EL (cell line): ENCODE measurements at places on chromosomes 7 and 10.

DNA sequence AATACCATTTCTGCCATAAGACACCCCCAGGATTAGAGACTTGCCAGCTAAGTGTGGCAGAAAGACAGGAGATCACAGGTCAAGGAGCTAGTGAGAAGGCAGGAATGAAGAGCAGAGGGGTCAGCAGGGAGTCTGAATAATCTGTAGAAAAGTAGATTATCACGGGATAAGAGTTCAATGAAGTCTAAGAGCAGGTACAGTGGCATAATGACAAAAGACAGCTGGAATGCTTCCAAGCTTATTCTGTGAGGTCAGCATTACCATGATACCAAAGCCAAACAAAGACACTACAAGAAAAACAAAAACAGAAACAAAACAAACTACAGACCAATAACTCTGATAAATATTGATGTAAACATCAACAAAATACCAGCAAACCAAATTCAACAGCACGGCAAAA, 20.8 kb downstream of the PILRA start:
- no peak for DNase-seq

DNA sequence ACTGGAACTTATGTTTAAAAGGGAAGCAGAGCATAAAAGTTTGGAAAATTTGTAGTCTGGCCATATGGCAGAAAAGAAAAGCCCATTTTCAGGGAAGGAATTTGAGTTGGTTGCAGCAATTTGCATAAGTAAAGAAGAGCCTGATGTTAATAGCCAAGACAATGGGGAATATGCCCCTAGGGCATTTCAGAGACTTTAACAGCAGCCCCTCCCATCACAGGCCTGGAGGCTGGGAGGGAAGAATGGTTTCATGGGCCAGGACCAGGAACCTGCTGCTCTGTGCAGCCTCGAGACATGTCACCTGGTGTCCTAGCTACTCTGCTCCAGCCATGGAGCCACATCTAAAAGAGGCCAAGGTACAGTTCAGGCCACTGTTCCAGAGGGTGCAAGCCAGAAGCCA, 35.3 kb downstream of the HTR7 start:
- no peak for DNase-seq

- DNase-seq, result no peak
These were observed 42.9 kb downstream of the PAX2 start for GRCh38 chr10:100788002-100788903.

DNA sequence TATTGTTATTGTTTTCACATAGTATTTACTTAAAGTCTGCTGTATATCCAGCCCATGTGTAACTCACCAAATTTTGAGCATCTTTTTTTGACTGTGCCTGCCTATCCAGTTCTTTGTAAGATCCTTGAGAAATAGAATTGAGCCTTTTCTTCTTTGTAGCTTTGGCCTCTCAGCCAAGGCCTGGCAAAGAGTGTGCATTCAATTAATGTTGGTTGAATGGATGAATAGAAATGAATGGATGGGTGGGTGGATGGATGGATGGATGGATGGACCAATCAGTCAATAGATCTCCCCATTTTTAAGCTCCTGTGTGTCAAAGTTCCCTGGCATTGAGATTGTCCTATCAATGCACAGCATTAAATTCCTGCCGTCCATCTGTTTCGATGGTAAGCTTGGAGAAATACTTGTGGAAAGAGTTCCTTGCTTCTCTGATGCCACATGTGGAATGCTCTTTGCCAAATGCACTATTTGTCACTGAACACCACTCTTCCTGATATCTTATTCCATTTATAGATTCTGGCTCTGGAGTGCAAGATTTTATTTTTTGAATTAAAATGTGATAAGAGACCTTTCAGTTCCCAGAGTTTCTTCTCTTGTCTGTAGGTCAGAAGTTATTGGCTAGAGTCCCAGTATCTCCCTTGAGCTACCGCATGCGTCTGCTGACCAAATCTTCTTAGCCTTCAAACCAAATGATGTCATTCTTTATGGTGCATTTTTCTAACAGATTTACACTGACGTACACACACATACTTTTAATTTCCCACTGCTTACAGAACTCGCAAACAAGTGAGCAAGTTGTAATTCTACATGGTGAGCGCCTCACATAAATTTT, 20.7 kb upstream of the ADRB1 start:
- DNase-seq, result peak; percentile 47

- DNase-seq, result no peak
These were observed 45.8 kb upstream of the LYZL1 start for GRCh38 chr10:29243066-29243465.

DNA sequence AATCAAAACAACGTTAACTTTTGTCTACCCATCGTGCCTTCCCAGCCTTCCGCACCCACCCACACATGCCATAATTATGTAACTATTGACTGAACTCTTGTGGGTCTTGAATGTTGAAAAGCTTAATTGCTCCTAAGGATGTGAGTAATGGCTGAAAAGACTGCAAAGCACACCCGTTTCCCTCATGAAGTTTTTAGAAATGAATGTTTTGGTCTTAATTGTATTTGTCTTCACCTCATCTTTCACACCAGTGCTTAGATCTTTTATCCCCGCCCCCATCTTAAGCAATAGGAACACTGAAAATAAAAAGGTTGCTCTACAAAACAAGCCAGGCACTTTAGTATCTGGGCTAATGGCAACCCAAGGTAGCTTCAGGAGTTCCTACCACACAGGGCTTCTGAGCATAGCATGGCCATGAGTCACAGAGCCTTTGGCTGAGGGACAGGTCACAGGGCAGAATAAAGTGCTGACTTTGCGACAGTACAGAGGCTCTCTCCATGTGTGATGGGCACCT, 690.5 kb downstream of the PARD3 start:
- DNase-seq, result peak; percentile 88

GRCh38 chr10:69057261-69057950, 30.5 kb upstream of the SRGN start:
- DNase-seq, result no peak

- peak; percentile 94 for DNase-seq
These were observed 2.3 kb downstream of the KLF6 start for GRCh38 chr10:3782451-3783315.

DNA sequence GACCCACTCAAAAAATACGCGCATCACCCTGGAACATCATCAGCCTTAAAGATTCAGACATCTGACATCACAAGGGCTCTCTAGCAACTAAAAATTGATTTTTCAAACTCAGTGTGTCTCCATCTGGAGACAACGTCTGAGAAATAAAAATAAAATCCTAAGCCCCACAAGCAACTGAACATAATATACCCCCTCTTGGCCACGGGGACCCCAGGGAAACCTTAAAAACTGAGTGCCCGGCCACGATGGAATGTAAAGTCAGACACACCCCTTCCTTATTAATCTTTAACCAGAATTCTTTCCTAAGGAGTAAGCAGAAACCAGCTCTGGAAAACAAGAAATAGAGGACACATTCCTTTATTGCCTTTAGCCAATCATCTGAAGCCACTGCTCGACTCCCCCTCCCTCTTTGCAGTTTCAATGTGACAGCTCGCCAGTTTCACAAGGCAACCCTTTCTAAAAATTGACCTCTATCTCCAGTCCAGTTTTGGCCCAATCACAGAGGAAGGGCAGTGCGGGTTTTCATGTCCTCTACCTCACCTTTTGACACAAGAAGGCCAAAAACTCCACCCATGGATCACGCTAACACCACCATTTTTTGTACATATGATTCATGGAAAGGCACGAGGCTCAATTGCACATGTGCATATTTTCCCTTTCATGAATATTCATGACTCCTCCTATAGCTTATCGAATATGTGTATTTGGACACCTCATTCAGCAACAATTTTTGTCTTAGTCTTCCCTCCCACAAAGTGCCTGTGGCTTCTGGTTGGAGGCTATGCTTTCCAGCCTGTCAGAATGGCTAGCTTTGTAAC, 24.2 kb downstream of the IFIT3 start:
- peak; percentile 98 for DNase-seq

GRCh38 chr10:79444199-79445119, 965 bp downstream of the ZCCHC24 start:
- peak; percentile 75 for DNase-seq

DNA sequence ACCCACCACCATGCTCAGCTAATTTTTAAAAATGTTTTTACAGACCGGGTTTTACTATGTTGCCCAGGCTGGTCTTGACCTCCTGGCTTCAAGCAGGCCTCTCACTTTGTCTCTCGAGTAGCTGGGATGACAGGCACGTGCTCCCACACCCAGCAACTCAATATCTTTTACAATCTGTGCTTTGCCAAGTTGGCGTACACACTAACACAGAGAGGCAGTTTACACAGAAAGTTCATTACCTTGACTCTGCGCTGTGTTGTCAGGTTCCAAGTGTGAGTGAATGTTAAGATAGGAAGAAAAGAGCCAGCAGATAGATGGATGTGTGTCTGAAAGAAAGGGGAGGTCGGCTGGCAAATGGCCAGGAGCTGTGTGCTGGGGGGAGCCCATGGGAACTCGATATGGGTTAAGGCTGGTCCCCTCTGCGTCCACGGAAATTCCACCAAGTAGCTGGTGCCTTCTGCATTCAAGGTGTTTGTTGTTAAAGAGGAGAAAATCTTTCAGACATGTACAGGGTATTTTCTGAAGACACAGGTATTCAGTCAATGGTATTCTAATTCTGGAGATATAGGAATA, 299.8 kb downstream of the CAMK1D start:
- no peak for DNase-seq

- no peak for DNase-seq
These were observed 170.1 kb downstream of the GATA3 start for GRCh38 chr10:8224591-8224990.

DNA sequence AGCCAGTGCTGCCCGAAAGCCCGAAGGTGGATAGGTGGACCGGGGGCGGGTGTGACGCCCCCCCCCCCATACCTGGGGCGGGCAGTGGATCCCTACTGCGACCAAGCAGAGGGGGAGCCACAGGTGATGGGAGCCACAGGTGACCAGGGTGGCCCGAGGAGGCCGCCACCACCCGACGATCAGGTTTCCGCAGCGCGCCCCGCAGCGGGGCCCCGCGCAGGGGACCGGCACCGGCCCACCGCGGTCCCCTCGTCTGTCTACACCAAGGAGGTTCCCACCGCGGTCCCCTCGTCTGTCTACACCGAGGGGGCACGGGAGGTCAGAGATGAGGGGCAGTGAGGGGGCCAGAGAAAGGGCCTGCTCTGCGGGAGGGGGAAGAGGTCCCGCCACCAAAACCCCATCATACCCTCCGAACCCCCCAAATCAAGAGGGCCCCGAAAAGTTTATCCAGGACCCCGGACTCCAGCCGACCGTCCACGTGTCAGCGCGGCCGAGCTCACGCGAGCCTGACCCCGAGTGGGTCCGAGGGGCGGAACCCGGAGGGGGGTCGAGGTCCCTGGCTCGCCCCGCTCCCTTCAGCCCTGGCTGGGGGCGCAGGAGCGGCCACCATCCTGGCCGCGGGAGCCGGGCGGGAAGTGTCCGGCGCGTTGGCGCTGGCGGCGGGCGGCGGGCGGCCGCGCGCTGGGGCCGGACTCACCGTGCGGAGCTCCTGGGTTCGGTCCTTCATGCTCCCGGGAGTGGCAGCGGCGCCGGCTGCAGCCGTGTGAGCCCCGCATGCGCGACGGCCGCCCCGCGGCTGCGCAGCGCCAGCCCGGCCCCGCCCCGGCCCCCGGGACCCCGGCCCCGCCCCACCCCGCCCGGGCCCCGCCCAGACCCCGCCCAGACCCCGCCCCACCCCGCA, at the start of gene STX1A:
TSS of gene STX1A (minus strand) at position 765 of the 901 bp plus-strand sequence. CDS start at position 727, 38 bp downstream.
- peak; percentile 77 for DNase-seq

DNA sequence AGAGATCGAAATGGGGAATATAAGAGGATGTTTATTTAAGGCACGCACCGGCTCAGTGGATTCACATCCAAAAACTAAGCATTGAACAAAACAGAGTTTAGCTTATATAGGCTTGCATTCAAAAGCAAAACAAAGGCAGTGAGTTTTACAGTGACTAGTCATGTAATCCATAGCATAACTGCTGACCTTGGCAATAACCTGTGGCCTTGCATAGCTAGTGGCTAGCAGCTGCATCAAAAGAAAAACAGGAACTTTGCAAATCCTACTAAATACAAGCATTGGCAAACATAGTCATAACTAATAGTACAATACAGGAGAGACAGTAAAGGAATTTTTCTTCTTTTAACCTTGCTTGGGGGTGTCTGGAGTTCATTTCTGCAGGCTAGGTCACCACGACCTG, 9.7 kb upstream of the ZNF485 start:
- no peak for DNase-seq

- DNase-seq, result no peak
These were observed 268.9 kb downstream of the SLC25A13 start for GRCh38 chr7:96052860-96053470.

GRCh38 chr10:49113741-49114141, 1.6 kb downstream of the VSTM4 start:
- DNase-seq, result peak; percentile 22

GRCh38 chr7:49708590-49708989, 64.8 kb upstream of the VWC2 start:
- DNase-seq, result no peak

- no peak for DNase-seq
These were observed 70.0 kb upstream of the HGF start for GRCh38 chr7:81839708-81840369.

- DNase-seq, result peak; percentile 43
These were observed 3.3 kb downstream of the NUDT13 start for GRCh38 chr10:73113551-73113950.

GRCh38 chr10:14371581-14371980, 40.9 kb upstream of the FRMD4A start:
- no peak for DNase-seq

GRCh38 chr7:882336-883035, 6.1 kb downstream of the GET4 start:
- DNase-seq, result no peak

GRCh38 chr7:110573862-110574528, 516.9 kb upstream of the LRRN3 start:
- peak; percentile 86 for DNase-seq

DNA sequence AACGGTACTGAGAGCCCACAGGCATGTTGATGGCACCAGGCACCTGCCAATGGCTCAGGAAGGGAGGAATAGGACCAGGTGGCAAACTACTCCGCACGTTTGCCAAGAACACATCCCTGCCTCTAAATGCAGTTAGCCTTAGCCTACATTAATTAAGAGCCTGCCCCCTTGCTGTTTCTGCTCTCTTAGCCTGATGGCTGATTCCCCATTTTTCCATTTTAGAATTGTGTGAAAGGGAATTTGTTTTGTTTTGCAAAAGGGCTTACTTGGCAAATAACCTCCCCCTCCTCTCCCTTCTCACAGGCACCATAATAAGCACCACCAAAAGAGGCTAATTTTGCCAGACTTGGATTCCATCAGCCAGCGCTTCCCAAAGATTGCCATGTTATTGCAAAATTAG, 1203.2 kb downstream of the SORCS3 start:
- no peak for DNase-seq

- no peak for DNase-seq
These were observed 539 bp upstream of the COX19 start for GRCh38 chr7:975702-976473.

GRCh38 chr7:14773729-14774271, 128.8 kb downstream of the DGKB start:
- DNase-seq, result no peak

DNA sequence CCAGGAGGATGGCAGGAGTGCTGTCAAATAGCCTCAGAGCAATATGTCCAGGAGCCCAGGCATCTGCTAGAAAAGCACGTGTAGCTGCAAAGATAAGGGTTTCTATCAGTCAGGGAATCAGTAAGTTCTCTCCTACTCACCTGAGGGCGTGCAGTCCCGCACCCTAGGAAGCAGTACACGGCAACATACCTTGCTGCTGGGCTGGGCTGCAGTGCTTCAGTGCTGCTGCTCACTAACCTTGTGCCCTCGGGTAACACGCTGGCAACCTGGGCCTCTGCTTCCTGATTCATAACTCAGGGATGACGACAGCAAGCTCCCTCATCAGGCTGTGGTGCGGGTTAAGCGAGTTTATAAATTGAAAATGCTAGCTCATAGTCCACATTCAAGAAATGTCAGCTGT, 29.5 kb upstream of the CCNY start:
- DNase-seq, result no peak

GRCh38 chr10:44864051-44864450, 47.1 kb upstream of the TMEM72 start:
- no peak for DNase-seq
